ENCODE measurements at places on chromosomes 2 and 18.

GRCh38 chr2:56732946-56733345 lies 549.2 kb downstream of the CCDC85A start:
- DNase-seq: no peak

DNA sequence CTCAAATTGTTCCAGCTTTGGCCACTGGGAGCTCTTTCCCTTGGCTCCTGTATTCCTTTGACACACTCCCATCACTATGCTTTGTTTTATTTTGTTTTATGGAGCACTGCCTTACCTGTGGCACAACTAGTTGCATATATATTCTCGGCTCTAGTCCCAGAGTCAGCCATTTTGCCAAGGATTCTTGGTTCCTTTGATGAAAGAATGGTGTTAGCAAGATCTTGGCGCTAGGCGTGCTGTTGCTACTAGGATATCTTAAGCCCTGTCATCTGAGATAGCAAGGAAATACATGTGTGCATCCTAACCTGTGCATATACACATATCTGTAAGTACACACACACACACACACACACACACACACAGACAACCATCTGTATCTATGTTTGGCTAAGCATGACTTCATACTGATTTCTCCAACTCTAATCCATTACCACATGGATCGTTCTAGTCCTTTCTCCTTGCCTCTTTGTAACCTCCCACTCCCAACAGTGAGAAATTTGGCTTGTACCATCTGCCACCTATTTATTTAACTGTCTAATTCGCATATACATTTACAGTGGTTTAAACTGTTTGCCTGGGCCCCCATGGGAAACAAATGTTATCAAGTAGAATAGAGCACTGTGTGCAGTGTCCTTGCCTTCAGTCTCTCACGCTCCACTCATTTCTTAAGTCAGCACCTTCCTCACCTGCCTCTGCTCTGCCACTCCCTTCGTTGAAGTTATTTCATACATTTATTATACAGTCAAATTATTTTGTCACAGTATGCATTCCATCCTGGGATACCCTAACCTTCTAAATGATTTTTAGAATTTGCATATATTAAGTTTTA lies 137.5 kb upstream of the MAP3K20 start:
- DNase-seq: no peak

- DNase-seq: no peak
These were observed 25.9 kb downstream of the HAUS1 start for GRCh38 chr18:46130061-46130460.

GRCh38 chr18:12836551-12836950 lies 47.5 kb downstream of the PTPN2 start:
- DNase-seq: no peak

- DNase-seq: no peak
These were observed 507 bp downstream of the CNNM4 start for GRCh38 chr2:96760986-96761832.

GRCh38 chr18:22110461-22110924 lies 58.9 kb upstream of the GATA6 start:
- no peak for DNase-seq

- no peak for DNase-seq
These were observed 47.7 kb downstream of the BCL2 start for GRCh38 chr18:63271881-63272299.

DNA sequence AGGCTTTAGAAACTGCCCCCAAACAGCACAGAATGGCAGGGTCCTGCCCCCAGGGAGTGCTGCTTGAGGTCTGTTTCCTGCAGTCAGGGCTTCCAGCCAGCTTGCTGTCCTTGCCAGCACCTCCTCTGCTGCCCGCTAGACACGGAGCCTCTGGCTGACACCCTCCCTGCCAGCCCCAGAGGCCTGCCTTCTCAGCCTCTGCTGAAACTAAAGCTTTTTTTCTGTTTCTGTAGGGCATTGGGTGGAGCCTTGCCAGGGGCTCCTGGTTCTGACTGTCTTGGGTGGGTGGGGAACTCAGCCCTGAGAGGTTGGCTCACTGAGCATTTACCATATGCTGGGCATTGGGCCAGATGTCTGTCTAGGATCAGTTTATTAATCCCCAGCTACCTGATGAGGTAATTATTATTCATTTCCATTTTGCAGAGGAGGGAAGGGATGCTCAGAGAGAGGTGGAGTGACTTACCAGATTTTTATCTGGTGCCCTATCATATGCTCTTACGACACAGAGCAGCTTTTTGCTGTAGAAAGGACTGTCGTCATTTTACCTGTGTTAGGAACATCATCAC lies 35.4 kb downstream of the INPP4A start:
- peak; percentile 34 for DNase-seq

DNA sequence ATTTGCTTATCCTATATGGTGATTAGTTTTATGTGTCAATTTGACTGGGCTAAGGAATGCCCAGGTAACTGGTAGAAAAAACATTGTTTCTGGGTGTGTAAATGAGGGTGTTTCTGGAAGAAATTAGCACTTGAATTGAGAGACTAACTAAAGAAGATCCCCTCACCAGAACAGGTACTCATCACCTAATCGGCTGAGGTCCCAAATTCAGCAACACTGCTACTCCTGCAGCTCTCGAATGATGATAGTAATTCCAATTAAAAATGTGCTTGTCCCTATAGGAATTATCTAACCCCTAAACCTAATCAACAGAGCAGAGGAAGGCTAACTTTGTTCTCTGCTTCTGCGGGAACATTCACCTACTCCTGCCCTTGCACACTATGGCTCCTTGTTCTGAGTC lies 464.5 kb upstream of the CHST9 start:
- no peak for DNase-seq

GRCh38 chr18:34258176-34258575 lies 33.5 kb upstream of the NOL4 start:
- no peak for DNase-seq

DNA sequence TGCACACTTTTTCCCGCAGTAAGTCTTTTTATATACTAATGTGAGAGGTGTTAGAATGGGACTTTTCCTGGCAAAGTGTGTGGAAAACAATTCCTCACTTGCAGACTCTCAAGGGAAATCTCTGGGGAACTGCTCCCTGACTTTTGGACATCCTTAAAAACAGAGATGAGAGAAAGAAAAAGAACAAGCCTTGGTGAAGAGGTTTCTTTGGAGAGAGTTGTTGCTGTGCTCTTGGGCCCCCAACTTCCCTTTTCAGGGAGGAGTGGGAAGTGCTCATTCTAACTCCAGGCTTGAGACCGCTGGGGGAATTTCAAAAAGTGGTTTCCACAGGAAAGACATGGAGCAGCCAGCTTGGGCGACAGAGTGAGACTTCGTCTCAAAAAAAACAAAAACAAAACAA lies 142.6 kb upstream of the SPRED2 start:
- no peak for DNase-seq

- DNase-seq: no peak
These were observed 14.1 kb upstream of the ZSWIM2 start for GRCh38 chr2:186862869-186863709.

DNA sequence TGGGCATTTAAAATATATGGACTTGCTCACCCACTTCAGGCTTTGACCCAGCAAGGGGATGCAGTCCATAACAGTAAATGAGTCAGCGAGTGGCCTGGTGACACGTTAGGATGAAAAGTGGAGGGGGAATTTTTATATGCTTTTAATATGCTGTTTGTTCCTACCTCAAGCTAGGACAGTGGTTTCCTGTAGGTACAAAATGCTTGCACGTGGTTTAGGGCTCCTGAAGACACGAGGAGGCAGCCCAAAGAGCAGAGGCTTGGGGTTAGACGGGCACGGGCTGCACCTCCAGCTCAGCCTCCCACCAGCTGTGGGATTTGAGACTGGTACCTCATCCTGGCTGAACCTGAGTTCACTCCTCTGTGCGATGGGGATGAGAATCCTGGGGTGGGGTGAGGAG lies 306.2 kb upstream of the CXCR4 start:
- no peak for DNase-seq

DNA sequence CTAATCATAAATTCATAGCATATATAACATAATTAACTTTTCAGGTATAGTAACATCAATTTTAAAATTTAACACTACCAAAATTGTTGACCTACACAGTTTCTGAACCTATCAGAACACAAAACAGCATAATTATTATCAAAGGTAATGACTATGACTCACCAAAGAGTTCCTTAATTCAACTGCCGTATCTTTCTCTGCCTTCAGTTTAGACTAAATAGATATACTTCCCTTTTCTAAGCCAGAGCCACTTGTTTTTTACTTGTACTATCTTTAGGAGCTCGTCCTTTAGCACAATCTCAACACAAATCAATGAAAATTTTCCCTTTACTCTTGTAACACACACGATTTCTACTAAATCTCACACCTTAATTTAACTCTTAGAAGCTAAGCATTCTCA lies 54.4 kb downstream of the CCDC88A start:
- DNase-seq: no peak

- no peak for DNase-seq
These were observed 48.1 kb upstream of the FHOD3 start for GRCh38 chr18:36249392-36249791.

DNA sequence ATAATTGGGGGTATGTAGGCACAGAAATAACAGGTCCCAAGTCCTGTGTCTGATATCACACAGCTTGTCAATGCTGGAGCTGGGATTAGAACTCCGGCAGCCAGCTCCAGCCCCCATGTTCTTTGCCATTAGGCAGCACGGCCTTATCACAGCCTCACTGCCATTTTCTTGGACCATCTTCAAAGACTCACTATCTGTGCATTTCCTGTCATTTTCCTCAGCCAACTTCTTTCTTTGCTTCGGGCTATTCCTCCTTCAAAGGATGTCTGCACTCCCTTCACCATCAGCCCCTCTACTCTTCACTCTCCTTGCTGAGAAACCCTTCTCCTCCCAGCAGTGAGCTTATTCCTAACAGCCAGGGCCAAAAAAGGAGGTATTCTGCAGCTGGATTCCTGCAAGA lies 139.6 kb downstream of the GALNT14 start:
- no peak for DNase-seq

GRCh38 chr2:178256382-178257042 lies 62.2 kb downstream of the OSBPL6 start:
- DNase-seq: no peak

GRCh38 chr2:43790147-43790546 lies 16.3 kb downstream of the DYNC2LI1 start:
- no peak for DNase-seq

DNA sequence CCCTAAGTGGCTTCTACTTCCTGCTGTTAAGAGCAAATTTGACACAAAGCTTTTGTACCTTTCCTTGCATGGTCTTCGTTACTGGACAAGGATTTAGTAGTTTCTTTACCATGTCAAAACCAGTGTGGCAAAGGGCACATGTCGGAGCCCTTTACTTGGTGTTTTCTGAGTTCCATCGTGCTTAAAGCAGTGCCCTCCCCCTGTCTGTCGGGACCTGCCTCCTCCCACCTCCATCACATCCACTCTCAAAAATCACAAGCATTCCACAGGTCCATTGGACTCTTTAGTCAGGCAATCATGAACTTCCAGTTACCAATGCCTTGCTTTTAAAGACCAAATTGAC lies 763 bp downstream of the CCDC141 start:
- DNase-seq: no peak

DNA sequence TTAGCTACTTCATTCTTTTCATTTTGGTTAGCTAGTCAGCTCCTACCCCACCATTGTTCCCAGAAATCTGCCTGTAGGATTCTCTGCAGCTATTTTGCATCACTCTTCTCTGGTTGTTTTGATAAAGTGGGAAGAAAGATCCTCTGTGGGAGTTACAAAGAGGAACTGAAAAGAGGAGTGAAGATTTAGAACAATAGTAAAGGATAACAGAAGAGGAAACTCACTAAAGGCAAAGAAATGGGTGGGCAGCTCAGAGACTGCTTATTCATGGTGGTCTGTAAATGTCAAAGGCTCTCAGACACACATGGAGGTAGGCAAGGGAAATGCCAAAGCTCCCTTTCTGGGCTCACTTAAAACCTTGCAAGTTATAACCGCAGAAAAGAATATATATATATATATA lies 17.2 kb upstream of the CD207 start:
- no peak for DNase-seq

GRCh38 chr2:28387082-28387960 lies 5.3 kb upstream of the FOSL2 start:
- no peak for DNase-seq

DNA sequence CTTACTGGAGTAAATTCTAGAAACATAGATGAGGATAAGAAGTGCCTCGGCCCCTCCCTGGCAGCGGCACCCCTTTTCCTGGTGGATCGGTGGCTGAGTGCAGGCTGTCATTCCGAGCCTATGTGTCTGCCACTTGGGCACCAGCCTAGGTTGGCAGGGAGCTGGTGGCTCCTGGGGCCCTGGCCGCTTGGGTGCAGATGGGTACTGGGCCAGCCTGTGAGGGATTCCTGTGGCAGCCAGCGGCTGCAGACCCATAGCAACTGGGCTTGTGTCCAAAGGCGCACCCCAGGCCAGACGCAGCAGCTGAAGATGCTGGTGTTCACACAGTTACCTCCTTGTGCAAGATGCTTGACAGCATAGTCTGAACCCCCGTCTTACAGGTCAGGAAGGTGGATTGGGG lies 2.8 kb downstream of the SNORC start:
- DNase-seq: no peak

- DNase-seq: no peak
These were observed 31.3 kb upstream of the SLC25A52 start for GRCh38 chr18:31791817-31792579.

GRCh38 chr2:231632559-231633142 lies 40.0 kb downstream of the TEX44 start:
- no peak for DNase-seq

- no peak for DNase-seq
These were observed 512.7 kb downstream of the CMPK2 start for GRCh38 chr2:6352906-6353515.

GRCh38 chr2:230589497-230590015 lies 123.1 kb upstream of the CAB39 start:
- no peak for DNase-seq

- no peak for DNase-seq
These were observed 47.2 kb upstream of the STON1 start for GRCh38 chr2:48482769-48483168.

DNA sequence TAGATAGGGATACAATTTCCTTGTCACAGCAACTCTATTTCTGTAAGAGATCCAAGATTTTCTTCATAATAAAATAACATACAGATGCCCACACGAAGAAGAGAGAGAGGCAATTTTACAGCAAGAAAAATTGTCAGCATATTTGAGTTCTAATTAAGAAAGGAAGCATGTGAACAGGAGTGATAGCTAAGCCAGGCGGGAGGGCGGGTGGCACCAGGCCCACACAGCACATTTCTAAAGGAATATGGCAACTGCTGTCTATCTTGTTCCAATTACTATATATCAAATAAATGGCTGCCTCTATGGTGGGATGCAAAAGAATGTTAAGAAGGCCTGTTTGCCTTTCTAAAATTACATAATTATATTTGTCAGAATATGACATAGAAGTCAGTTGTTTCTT lies 248.3 kb upstream of the DOK6 start:
- DNase-seq: no peak

- DNase-seq: no peak
These were observed 695 bp downstream of the RBFA start for GRCh38 chr18:80034852-80035406.

GRCh38 chr2:74603282-74604000 lies 44.7 kb downstream of the M1AP start:
- no peak for DNase-seq

- DNase-seq: no peak
These were observed 2.9 kb upstream of the MEIS1 start for GRCh38 chr2:66431846-66432587.

- DNase-seq: no peak
These were observed 344.1 kb upstream of the REG3G start for GRCh38 chr2:78681386-78681785.
